ENCODE measurements at places on chromosomes 7 and 10.

GRCh38 chr10:42428534-42428933 lies 209.8 kb downstream of the ZNF33B start:
- DNase-seq: no peak

- DNase-seq: no peak
Measured at GRCh38 chr10:124522933-124523871, 61.6 kb downstream of the LHPP start.

DNA sequence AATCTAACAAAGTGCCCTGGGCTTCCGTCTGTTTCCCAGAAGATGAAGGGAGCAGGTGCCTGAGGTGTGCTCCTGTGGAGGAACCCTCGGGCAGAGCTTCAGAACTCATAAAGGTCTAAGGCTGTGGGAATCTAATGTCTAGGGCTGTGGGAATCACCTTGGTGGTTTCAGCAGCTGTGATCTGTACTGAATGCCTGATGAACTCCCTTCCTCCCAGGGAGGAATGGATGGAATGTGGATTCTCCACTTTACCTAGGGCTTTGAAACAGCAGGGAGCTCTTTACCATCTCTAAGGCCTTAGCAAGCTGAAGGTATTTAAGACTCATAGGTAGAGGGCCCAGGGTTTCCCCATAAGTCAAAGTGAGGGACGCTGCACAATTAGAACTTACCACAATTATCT lies 36.0 kb upstream of the SEMA3E start:
- no peak for DNase-seq

DNA sequence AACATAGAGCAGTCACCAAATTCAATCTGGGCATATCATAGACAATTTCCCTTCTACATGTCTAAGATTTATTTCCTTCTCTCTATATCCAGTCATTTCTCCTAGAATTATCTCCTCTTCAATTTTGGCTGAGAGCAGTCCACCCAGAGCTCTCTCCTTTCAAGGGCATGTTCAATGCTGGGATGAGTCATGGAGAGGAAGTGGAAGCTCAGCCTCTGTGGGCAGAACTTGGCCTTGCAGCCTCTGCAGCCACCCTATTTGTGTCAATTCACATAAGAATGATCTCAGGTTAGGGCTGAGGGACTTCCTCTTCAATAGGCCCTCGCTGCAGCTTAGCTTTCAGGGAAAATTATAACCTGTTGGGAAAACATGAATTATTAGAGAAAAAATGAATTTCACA lies 560.8 kb downstream of the POM121L12 start:
- DNase-seq: no peak

DNA sequence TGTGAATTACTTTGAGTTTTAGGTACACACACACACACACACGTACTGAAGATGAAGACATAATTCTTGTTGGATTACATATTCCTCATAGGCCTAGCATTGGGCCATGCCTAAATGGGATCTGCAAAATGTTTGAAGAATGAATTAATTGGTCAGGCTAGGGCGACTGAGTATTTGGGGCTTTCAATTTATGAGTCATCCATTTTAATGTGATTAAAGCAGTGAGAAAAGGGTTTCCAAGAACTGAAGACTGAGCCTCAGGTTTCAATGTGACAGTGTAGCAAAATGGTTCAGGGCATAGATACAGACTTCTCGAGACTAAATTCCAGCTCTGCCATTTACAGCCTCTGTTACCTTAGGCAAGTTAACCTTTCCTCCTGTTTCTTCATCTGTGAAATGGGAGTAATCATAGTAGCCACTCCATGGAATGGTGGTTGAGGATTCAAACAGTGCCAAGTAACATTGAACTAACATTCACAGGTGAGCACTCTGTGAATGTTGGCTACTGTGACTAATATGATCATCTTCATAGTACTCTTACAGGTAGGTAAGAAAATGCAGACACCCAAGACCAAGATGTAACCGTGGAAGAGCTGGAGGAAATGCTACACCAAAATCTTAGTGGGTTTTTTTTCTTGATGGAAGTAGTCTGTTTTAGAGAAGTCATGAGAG lies 7.6 kb downstream of the BPGM start:
- DNase-seq: no peak

DNA sequence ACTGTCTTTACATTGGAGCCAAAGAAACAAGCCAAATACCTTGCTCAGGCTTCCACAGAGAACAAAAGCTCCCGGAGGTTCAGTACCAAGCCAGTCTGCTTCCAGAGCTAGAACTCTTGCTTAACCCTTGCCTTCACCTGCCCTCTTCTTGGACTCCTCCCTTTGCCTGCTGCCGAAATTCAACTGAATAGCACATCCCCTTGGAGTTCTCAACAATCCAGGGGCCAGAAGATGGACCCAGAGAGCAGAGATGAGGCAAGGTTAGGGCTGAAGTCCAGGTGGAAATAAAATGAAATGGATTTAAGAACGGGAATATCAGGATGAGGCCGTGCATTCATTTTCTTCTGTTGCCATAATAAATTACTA lies 876 bp upstream of the PIK3AP1 start:
- no peak for DNase-seq

DNA sequence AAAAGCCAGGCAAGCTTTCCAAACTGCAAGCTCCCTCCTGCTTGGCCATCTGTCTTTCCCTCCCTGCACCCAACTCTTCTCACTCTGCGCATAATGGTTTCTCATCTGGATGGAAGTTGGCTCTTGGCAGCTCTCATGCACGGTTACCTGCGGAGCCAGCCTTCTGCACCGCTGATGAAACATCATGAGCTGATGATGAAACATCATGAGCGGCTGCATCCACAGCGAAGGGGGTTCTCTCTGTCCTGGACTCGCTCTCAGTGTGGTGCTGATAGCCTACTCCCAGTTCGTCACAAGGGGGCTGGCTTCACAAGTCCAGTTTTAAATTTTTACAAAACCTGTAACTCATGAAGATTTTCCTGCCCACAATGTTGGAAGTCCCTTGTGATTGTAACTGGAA lies 457.5 kb downstream of the ACTR3B start:
- DNase-seq: no peak

DNA sequence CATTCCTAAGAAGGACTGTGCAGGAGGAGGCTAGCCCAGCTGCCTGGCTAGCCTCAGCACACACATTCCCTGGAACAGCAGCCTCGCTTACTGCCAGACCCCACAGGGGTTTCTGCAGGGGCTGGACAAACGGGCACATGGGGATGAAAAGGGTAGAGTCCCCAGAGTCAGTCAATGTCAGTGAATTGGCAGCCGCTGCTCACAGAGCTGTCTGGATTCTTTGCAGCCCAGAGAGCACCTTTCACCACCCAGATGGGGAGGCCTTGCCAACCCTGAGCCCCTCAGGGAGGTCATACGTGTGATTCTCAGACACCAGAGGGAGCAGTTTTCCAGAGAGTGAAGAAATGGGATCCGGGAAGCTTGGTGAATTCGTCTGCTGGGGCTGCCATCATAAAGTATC lies 143.3 kb downstream of the KCNMA1 start:
- no peak for DNase-seq

All from stimulated activated CD4-positive, alpha-beta T cell treated with anti-CD3 and anti-CD28 coated beads, Interleukin-4, amount 100 ng/mL, for 4 hours (primary cell).